ENCODE measurements at places on chromosomes 5 and 9.

GRCh38 chr5:60066502-60066901 is 173.0 kb upstream of the PDE4D start:
- DNase-seq: no peak

- no peak for DNase-seq
Measured at GRCh38 chr5:161084115-161084514, 232.1 kb upstream of the ATP10B start.

- DNase-seq: no peak
Measured at GRCh38 chr9:131490514-131490913, 12.2 kb upstream of the POMT1 start.

DNA sequence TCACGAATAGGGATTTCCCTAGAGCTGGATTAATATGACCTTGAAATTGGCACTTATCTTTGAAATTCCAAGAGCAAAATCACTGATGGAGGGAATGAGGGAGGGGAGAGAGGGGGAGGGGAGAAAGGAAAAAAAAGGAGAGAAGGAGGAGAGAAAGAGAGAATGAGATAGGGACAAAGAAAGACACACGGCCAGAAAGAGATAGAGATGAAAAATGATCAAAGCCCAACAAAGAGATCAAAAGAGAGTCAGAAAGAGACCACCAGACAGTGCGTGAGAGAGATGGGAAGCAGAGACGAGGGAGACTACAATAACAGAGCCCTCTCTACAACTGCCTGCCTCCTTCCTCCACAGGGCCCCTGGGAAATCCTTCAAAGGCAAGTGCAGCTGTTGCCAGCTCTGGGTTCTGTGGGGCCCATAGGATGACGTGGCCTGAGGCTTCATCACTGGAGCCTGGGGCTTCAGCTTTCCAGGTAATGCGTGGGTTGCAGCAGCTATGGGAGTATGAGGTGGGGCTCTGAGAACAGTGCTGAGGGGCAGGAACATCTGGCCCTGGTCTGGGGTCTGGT is 58.3 kb upstream of the SHB start:
- DNase-seq: no peak

- DNase-seq: no peak
Measured at GRCh38 chr9:95459851-95460517, 56.8 kb downstream of the PTCH1 start.

- no peak for DNase-seq
Measured at GRCh38 chr5:157222506-157223230, 42.0 kb downstream of the ITK start.

DNA sequence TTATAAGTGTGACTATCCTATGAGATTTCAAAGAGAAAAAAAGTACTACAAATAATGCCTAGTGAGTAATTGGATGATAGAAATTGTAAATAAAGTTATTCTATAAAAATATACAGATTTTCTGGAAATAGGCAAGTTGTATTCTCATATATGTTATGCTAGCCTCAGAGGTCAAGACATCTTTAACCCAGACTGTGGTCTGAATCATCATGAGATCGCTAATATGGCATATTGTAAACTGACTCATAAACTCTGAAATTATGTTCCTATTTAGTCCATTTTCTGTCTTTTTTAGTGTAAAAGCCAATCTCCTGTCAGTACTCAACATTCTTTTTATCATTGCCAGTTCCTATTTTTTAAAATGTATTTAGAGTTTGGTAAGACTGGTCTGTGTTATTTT is 14.2 kb downstream of the LOX start:
- no peak for DNase-seq

GRCh38 chr9:115216873-115217272 is 98.9 kb upstream of the TNC start:
- no peak for DNase-seq
